SK-N-DZ (cell line): ENCODE measurements at places on chromosomes 3 and 15.

GRCh38 chr15:89680282-89680873 lies 1.2 kb upstream of the PLIN1 start:
- no peak for DNase-seq

GRCh38 chr3:181210275-181210674 lies 220.7 kb upstream of the DNAJC19 start:
- peak; percentile 40 for DNase-seq

GRCh38 chr3:171654809-171655208 lies 155.5 kb downstream of the PLD1 start:
- DNase-seq = no peak

DNA sequence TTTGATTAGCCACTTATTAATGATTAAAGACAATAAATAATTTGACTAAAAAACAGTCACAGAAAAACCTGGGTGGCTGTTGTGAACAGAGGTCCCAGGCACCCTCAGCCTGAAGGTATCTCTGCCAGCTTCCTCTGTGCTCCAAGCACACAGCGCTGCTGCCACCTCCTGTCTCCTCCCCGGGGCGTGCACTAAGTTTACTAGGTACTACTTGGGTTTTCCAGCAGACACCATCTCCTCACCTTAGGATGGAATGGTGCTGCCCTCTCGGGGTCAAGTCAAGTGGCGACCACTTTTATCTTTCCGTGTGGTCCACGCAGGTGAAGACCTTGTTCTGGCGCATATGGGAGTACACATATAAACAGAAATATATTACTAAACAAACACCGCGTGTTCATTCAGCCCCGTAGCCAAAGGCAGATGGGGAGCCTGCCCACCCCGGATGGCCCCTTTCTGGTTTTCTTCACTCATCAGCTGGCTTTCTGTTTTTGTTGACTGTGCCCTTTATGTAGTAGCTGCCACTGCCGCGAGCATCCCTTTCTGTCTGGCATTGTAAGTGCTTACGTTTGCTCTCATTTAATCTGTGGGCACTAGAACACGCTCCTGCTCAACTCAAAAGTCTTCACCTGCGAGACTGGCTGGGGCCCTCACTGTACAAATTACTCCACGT lies 128.0 kb downstream of the LRIG1 start:
- peak; percentile 16 for DNase-seq

- peak; percentile 65 for DNase-seq
Measured at GRCh38 chr3:53773611-53774368, 72.4 kb downstream of the CHDH start.

- peak; percentile 49 for DNase-seq
Measured at GRCh38 chr3:187669675-187670504, at the start of gene SST. Gene SST (minus strand): TSS chr3:187670394. CDS start chr3:187670291, 103 bp downstream.

- DNase-seq = no peak
Measured at GRCh38 chr15:75925440-75925839, 21.8 kb downstream of the FBXO22 start.

GRCh38 chr15:39785139-39785538 lies 2.5 kb upstream of the FSIP1 start:
- DNase-seq = no peak

GRCh38 chr3:122572940-122573412 lies 4.5 kb upstream of the PARP15 start:
- no peak for DNase-seq

DNA sequence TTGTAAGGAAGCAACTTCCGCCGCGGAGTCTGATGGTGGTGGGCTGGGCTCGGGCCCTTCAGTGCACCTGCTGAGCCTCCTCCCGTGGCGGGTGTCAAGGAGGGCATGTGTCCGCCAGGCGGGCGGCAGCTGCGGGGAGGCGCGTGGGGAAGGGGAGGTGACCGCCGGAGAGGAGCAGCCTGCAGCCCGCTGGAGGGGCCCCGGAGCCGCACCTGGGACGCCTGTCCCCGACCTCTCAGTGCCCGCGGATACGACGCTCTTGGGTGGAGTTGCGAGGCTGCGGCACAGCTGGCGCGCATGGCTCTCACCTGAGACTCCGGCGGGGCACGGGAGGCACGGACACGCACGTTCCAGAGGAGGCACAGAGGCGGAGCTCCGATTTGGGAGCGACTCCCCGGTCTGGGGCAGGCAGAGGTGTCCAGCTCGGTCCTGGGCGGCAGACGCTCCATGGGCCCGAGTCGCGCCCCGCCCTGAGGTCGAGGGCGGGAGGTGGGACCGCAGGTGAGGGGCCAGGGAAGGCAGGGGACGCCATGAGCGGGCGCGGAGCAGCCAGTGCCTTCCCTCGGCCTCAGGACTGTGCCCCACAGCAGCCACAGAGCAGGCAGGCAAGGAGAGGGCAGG lies 50.2 kb upstream of the PRR20G start:
- no peak for DNase-seq

- no peak for DNase-seq
Measured at GRCh38 chr3:30289766-30290165, 316.6 kb upstream of the TGFBR2 start.

DNA sequence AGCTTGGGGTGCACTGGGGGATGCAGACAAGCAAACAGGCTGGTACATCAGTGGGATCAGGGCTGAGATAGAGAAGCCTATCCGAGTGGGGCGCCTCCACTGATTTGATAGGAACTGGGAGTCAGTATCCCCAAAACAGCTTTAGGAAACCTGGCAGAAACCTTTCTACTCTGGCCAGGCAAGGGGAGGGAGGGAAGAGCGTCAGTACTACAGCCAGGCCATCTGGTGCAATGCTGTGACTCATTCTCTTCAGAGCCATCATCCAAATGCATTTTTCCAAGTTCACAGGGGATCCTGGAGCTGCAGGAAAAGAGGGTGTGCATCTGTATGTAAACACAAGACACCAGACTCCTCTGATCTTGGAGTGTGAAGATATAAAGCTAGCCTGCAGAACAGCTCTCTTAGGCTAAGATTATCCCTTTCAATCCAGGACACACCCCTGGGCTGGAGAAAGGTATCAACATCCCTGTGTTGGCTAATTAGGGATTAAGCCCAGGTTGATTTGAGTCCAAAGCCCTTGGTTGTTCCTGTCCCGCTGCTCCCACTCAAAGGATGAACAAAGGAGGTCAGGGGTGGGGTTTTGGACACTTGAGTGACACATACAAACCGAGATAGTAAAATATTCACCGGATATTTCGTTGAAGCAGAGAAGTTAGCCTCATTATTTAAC lies 9.3 kb downstream of the GALNT15 start:
- no peak for DNase-seq

GRCh38 chr15:83472797-83473196 lies 25.7 kb downstream of the SH3GL3 start:
- DNase-seq = no peak

GRCh38 chr15:79700951-79701480 lies 195.8 kb downstream of the MTHFS start:
- no peak for DNase-seq

GRCh38 chr3:132605374-132605792 lies 8.3 kb downstream of the ACKR4 start:
- DNase-seq = peak; percentile 14

- no peak for DNase-seq
Measured at GRCh38 chr15:43465100-43465499, 27.9 kb downstream of the TP53BP1 start.

DNA sequence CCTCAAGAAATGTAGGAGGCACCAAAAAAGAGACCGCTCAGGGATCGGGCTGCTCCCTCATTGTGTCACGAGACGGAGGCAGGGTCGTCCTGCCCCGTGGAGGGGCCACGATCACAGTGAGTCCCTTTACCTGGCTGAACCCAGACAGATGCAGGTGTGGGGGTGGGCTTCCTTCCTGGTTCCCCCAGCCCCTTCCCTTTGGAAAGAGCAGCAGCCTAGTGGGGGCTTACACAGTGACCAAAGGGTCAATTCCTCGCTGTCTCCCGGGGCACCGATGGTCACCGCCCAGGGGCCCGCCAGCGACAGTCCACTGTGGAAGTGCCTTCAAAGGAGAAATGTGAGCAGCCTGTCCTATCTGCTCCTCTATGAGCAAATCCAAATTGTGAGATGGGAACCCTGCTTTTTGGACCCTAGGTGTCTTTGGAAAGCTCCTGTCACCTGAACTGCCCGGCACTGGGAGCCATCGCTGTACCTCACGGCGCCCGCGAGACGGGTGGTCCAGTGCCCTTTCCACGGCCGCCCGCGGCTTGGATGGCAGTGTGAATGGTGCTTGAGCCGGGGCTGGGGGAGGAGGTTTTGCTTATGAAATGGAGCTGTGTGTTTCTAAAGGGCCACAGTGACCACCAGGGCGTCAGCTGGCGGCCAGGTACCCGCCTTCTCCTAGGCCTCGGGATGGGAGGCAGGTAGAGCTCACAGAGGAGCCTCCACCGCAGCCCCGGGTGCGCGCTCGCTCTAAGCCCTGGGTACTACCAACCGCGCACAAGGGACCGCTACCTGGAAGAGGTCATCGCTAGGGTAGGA lies 155.7 kb downstream of the KLF13 start:
- no peak for DNase-seq

DNA sequence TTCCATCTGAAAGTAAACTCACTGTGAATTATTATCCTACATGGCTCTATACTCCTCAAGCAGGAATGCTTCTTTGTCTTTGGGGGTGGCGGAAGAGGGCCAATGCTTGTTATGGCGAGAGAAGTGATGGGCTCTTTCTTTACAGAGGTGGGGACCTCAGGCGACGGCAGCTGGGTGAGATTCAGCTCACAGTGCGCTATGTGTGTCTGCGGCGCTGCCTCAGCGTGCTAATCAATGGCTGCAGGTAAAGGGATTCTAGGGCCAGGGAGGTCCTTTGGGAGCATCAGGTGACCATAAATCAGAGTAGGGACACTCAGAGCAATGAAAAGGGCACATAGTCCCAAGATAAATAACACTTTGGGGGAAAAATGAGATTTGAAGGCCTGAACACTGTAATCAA lies 39.0 kb downstream of the ESYT3 start:
- no peak for DNase-seq

GRCh38 chr3:50190936-50191660 lies at the start of gene GNAT1:
Gene GNAT1 (plus strand): TSS chr3:50191610. CDS start chr3:50191726, 116 bp downstream.
- DNase-seq = no peak

DNA sequence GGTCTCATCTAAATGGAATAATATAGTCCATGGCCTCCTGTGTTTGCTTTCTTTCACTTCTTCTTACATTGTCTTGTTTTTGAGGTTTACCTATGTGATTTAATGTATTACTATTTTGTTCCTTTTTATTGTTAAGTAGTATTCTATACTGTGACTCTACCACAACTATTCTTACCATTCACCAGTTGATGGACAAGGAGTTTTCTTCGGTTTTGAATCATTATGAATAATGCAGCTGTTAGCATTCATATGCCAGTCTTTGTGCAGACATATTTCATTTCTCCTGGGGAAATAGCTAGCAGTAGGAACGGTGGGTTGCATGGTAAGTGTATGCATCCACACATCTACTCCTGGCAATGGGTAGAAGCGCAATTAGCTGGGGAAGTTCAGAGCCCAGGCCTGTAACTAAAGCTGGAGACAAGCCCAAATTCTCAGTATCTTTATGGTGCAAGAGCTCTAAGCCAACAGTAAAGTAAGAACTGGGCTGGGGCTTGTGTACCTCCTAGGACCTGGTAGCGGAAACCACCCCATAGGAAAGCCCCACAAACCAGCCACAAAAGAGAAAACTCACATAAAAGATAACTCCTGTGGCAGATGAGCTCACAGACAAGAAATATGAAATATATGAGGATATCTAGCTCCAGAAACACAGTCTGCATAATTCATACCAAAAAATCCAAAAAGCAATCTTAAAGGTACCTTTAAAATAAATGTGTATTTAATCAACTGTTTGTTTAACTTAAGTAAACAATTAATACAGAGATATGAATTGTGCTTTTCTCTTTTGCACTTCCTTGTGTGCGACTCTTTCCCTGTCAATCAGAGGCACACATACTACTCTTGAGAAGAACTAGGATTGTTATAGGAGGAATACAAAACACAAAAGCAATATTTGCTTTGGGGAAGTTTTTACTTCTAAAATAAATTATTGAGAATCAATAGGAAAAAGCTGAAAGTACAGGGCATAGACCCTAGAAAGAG lies 2.7 kb upstream of the CSTA start:
- DNase-seq = no peak
